ENCODE measurements at places on chromosomes 12 and 14. TPM values are rescaled to one million over a fixed set of nuclear protein-coding genes. Genes with fewer than 3 reads are reported as not detected.

The CD27 gene
- total RNA-seq: not detected

GRCh38 chr14:65352964-65353530 is 59.5 kb upstream of the FUT8 start:
- DNase-seq: peak; percentile 73

DNA sequence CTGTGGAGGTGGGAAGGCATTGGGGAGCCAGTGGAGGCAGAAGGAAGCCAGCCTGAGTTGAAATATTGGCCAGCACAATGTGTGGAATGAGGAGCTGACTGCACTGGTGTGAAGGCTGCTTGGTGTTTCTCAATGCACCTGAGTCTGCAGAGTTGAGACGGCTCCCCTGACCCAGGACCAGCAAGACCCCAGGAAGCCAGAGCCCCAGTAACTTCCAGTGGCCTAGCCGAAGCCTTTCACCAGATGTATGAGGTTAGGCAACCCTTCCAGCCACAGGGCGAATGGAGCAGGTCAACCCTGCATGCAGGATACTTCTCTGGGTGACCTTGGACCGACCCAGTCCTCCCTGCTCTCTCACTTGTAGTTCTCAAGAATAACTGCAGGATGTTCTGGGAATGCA is 12.9 kb upstream of the KRT73 start:
- DNase-seq: no peak

The PTPRR gene
- 9.0 TPM for total RNA-seq

The GNS gene
- 62.5 TPM for total RNA-seq

DNA sequence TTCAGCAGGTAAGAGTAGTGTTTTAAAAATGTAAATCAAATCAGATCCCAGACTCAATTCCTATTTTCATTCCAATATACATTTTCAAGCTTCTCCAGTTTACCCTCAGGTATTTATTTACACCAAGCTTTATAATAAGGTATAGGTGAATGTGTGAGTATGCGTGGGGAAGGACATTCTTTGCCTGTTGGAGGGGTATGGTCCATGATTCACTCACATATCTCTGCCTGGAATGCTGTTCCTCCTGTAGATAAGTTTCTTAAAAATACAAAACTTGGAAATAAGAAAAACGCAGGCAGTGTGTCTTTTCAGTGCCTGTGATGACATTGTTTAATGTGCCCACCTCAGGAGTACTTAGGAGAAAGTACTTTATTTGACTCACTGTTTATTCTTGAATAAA is 118.6 kb downstream of the CCDC91 start:
- no peak for DNase-seq

DNA sequence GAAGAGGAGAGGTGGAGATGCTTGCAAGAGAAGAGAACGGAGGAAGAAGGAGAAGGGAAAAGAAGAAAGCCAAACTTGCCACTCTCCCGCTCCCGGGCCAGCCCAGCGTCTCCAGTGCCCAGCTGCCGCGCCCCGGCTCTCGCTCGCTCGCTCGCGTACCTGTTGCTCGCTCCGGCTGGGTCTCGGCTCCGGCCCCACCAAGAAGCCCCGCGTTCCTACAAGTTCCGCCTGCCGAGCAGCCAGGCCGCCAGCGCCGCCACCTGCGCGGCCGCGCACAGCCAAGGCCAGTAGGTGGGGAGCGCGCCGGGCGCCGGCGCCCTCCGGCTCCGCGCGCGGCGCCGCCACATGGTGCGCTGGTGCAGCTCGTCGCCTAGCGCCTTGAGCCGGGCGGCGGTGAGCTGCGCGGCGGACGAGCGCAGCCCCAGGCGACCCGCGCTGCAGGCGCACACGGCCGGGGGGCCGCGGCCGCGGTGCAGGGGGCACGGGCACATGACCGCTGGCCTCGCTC is 370 bp downstream of the HRK start:
- DNase-seq: peak; percentile 25

DNA sequence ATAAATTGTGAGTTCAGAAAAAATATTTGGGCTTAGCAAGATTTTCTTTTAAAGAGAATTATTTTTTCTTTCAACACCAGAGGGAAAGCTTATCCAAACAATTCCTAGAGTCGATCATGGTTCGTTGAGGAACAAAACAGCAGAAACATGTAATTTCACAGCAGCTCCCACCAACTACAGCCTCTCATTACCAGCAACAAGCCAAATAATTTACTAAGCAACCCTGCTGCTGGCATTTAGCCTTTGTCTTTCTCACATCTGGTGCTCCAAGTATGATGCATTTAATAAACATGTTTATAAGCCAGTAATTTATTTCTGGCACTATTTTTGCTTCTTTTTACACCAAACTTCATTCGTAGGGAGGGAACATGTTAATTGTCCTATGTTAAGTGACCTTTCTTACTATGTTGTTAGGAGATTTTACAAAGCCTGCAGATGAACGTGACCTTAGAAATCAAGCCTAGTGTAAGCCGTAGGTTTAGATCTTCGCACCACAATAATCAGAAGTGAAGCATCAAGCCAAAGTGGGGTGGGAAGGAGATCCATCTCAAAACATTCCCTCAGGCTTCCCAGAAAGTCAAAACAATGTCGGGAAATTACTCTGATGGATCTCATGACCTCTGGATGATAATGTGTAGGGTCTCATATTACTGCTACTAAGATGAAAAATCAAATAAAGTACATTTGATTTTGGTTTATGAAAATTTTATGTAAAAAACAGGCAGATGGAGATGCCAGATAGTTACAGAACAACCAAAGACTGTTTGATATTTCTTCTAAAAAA is 128.4 kb downstream of the RPAP3 start:
- no peak for DNase-seq

The RPS6KL1 gene
- 3.6 TPM for total RNA-seq

The SGPP1 gene
- 22.5 TPM for total RNA-seq

GRCh38 chr14:23358042-23358441 is 5.4 kb upstream of the SLC22A17 start:
- DNase-seq: no peak

The BBOF1 gene
- total RNA-seq: 4.0 TPM

GRCh38 chr12:68334132-68334531 is 2.0 kb upstream of the MDM1 start:
- DNase-seq: no peak

GRCh38 chr12:122452701-122453285 is 30.3 kb upstream of the CLIP1 start:
- no peak for DNase-seq

- peak; percentile 92 for DNase-seq
Observed at GRCh38 chr12:104588047-104588920, 131.5 kb downstream of the CHST11 start.

The COQ5 gene
- 34.1 TPM for total RNA-seq

DNA sequence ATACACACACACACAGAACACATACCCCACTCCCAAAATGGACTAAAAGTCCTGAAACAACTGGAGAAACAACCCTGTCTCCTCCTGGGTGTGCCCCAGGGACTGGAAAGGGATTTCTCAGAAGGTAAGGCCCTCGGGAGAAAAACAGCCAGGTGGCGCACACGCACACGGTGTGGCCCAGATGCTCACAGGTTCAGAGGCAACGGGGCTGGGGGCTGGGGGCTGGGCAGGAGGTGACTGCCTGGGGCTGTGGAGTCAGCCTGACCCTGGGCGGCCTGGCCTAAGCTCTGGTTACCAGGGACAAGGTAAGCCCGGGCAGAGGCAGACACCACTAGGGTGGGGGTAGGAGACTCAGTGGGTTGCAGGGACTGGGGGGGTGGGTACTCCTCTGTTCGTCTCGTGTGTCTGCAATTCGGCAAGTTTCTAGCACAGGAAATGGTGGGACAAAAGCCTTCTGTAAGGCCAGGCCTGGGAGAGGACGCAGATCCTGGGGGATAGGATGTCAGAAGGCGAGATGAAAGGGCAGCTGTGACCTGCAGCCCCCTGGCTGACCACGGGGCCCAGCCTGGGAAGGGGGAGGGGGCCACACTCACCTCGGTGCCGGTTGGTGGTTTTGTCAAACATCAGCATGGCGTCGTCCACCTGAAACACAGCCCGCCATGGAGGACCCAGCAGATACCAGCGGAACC is 10.4 kb downstream of the MSI1 start:
- no peak for DNase-seq

The KRT6B gene
- total RNA-seq: not detected

The SLC35F4 gene
- total RNA-seq: not detected

The FOXG1 gene
- total RNA-seq: not detected

The HELB gene
- 2.4 TPM for total RNA-seq

GRCh38 chr12:54937929-54938328 is 46.6 kb downstream of the TESPA1 start:
- DNase-seq: no peak

The CLEC2B gene
- 53.2 TPM for total RNA-seq

DNA sequence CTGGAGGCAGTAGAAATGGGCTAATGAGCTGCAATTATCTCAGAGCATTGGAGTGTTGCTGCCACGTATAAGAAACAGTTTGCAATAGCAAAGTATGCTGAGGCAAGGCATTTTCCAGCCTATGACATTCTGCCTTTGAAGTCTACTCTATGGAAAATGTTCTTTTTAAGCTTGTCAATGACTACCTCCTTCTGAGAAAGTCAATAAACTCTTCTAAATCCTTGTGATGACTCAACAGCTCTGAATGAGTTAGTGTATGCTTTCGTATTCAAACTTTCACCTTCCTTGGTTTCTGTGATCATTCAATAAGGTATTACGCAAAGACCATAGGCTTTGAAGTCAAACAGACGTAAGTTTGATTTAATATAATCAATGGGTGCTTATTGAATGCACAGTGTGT is 111.2 kb downstream of the CAPZA3 start:
- no peak for DNase-seq

DNA sequence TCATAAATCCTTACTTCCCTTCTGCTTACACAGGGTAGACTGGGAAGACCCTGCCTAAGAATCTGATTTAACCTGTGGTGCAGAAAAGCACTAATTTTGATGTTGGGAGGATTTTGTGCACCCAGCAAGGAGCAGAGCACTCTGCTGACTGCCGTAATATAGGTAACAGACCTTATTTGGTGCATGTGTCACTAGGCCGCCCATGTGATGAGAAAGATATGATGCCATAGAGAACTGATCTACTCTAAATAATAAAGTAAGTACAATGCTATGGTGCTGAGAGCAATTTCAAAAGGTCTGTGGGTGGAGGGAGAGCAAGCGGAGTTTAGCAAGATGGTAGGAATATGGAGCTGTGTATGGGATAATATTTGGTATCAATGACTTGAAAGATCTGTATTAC is 1663.6 kb upstream of the SEL1L start:
- DNase-seq: no peak

DNA sequence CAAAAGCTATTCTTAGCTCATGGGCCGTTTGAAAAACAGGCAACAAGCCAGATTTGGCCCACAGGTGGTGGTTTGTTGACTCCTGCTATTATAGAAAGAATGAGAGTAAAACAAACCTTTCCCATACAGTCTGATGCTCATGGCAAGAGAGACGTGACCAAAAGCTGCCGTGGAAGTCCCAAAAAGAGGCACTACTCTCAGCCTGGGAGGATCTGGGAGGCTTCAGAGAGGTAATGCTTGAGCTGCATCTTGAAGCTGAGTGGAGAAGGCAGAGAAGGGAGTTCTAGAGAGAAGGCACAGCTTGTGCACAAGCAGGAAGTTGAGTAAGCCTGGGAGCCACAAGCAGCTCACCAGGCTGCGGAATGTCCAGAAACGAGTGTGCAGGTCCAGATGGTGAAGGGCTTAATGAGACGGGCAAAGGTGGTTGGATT is 9.6 kb downstream of the PLXNC1 start:
- no peak for DNase-seq

- DNase-seq: no peak
Observed at GRCh38 chr14:65639216-65639615, 226.7 kb downstream of the FUT8 start.

The LMO3 gene
- total RNA-seq: not detected

- peak; percentile 60 for DNase-seq
Observed at GRCh38 chr12:126518596-126519200, 1453.5 kb downstream of the AACS start.

GRCh38 chr12:14148489-14149270 is 167.3 kb upstream of the GRIN2B start:
- DNase-seq: no peak

The WASHC3 gene
- 142 TPM for total RNA-seq

DNA sequence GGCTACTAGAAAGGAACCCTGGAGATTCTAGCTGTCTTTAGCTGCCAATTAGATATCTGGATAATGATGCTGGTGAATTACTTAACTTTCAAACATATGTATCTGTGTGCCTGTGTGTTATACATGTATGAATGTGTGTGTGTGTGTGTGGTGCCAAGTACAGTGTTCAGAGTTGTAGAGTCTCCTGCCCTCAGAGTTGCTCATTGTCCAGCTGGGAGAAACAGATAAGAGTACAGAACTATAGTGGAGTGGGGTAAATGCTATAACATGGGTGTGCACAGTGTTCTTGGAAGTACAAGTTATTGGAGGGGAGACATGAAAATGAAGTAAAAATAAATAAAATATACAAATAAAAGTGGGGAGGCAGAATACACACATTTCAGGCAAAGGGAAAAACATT is 23.6 kb upstream of the ADAM20 start:
- DNase-seq: no peak

- DNase-seq: no peak
Observed at GRCh38 chr14:93928184-93929047, 1.3 kb downstream of the FAM181A start.

The ZDHHC22 gene
- not detected for total RNA-seq
